ENCODE measurements at places on chromosomes 2 and 18. TPM values are rescaled to one million over a fixed set of nuclear protein-coding genes. Genes with fewer than 3 reads are reported as not detected.

Gene MC5R
- not detected for total RNA-seq

Gene SLC14A1
- 2.7 TPM for total RNA-seq

Gene GPD2
- 20.5 TPM for total RNA-seq

Gene DSG2
- 0.10 TPM for total RNA-seq

DNA sequence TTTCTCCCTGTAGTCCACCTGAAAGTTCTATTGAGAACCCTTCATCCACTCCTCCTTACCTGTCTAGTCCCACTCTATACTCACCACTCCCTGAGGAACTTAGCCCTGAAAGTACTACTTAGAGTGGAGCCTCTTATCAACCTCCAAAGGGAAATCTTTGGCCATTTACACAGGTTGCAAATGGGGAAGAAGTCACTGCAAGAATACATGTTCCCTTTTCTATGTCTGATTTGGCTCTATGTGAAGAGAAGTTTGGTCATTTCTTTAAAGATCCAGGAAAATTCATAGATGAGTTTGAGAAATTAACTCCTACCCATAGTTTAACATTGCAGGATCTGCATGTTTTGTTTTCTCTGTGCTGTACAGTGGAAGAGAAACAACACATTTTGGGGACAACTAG, 22.9 kb upstream of the MGAT4A start:
- no peak for DNase-seq

All from activated CD4-positive, alpha-beta memory T cell treated with anti-CD3 and anti-CD28 coated beads, Interleukin-2, amount 10 ng/mL, durations not matched to agents 7 days and 5 days (primary cell).